LoVo (cell line): ENCODE measurements at places on chromosomes 7 and 10.

DNA sequence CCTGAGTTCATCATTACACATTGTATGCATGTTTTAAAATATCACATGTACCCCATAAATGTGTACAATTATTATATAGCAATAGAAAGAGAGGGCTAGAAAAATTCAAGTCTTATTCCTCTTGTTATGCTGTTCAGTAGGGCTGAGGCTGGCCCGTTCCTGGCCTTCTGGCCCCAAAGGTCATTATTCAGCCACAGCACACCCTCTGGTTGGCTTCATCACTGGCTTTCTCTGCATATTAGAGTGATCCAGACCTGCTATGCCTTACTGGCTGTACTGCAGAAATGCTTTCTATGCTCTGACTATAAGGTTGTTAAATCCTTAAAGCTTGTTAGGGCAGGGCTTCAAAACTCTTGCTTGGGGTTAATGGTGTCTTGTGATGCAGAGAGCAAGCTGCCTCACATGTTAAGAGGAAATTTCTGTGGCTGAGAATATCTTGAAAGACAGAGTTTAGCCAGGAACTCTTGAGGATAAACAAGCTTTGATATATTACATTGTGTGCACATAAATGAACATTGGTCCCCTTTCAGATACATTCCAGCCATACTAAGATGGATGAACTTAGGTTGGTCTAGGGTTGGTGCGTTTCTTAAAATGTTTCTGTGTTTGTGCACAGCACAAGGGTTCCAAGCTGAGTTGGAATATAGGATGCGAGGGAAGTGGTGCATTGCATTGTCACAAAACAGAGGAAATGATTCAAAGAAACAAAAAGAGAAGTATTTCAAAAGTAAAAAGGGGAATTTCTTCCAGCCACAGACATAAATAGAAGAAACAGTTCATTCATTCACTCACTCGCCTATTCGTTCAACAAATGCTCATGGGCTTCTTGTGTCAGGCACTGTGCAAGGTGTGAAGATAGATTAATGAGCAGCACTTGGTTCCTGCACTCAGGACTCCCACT, 61.6 kb upstream of the WDR11 start:
- DNase-seq: no peak

DNA sequence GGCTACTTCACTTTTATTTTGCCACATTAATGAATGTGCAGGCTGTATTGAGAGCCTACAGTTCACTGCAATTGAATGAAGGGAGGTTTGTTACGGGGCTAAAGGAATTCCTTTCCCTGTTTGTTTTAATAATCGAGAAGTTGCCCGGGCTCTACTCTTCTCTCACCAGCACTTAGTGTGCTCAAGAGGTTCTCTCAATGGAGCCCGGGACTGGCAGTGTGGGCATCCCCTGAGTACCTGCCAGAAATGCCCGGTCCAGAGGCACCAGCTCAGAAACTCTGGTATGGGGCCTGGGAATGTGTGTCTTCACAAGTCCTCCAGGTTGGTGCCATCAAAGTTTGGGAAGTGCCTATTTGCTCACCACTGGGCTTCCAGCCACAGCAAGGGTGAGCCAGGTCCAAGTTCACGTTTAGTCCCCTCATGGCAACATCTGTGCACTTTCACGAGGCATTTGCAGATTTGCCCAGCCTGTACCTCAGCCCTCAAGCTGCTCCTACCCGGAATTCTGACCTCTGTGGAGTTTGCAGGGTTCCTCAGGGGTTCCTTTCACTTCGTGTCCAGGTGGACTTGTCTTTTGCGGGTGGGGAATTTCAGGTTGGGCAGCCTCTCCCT, 622.4 kb downstream of the SDK1 start:
- no peak for DNase-seq

DNA sequence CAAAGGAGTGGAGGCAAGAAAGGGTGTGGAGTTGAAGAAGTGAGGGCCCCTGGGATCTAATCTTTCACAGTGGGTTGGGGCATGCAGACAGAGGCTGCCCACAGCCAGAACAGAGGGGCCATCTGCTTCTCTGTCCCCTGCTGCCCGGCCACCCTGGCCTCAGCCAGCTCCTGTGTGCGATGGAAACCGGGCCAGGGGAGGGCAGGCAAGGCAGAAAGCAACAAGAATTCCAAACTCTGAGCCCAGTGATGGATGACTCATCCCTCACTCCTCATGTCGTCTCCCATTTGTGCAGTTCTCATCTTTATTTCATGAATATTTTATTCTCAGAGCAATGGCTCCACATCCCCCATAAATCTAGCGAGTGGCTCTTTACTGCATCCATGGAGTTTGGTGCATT, 757.1 kb downstream of the GRID1 start:
- DNase-seq: no peak

GRCh38 chr7:157549612-157550299, 213.0 kb downstream of the DNAJB6 start:
- no peak for DNase-seq

DNA sequence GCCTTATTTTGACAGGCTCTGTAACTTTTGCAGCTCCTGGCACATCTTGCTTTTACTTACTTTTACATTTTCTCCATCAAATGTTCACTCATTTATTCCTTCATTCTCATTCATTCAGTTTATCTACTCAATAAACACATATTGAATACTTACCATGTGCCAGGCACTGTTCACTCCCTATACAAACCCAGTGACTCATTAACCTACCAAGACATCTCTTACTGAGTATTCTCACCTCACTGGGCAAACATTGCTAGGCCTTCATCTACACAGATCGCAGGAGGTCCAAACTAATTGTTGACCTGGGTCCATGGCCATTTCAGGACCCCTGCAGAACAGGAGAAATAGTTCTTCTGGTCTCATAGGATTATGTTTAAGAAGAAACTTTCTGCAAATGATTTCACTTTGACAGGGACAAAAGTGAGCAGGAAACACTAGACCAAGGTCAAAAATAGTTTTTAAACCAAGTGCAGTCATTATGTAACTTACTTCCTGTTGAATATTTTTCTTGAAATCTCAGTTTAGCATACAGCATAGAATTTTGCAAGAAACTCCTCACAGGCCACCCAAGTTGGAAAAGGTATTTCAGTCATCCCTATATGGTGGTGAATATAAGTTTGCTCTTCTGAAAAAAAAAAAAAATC, 17.6 kb downstream of the SLC26A4 start:
- no peak for DNase-seq

DNA sequence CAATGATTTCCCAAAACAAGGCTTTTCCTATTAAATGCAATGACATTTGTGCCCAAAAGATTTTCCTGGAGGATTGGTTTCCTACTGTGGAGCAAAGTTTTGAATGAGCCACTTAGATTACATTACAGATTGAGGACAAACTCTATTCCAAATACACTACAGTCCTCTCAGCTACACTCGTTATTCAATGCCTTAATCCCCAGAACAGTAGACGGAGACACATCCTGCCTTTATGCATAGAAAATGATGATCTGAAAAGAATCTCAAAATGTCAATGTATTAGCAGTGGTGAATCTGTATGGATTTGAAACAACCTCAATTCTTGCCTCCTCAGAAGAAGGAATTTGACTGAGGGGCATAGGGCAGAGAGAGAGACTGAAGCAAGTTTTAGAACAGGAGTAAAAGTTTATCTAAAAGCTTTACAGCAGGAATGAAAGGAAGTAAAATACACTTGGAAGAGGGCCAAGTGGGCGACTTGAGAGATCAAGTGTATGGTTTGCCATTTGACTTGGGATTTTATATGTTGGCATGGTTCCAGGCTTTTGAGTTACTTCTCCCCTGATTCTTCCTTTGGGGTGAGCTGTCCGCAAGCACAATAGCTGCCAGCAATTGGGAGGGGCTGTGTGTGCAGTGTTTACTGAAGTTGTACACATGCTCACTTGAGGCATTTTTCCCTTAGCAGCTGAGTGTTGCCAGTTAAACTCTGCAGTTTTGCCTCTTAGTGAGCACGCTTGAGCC, 891.9 kb upstream of the MBL2 start:
- DNase-seq: peak; percentile 2

DNA sequence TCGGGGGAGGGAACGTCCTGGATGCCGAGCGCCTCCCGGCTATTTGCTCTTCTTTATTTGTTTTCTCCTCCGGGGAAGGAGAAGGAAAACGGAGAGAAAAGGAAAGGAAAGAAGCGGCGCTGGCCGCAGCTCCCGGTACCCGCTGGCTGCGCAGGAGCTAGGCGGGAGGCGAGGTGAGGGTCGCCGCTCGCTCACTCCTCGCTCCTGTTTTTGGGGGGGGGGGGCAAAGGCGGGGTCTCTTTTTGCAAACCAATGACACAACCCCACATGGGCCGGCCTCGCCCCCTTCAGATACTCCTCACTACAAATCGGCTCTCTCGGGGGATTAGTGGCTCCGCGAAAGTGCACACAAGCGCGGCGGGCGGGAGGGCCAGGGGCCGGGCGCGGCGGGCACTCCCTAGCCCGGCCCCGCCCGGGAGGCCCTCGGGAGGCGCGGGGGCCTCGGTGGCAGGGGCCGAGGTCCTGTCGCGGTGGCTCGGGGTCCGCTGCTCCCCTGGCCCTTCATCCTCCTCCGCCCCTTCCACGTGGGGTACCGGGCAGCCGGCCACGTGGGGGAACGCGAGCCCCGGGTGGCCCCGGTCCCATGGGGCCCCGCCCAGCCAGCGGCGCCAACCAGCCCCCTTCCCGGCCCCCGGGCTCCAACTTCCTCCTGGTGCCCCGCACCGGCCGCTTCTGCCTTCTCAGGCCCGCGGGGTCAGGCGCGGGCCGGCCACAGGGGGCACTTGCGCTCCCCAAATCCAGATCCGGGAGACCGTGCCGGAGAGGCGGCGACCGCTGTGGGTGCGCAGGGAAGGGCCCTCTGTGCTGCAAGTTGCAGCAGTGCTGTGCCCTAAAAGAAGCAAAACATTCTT, 718 bp upstream of the CTBP2 start:
- DNase-seq: peak; percentile 72

DNA sequence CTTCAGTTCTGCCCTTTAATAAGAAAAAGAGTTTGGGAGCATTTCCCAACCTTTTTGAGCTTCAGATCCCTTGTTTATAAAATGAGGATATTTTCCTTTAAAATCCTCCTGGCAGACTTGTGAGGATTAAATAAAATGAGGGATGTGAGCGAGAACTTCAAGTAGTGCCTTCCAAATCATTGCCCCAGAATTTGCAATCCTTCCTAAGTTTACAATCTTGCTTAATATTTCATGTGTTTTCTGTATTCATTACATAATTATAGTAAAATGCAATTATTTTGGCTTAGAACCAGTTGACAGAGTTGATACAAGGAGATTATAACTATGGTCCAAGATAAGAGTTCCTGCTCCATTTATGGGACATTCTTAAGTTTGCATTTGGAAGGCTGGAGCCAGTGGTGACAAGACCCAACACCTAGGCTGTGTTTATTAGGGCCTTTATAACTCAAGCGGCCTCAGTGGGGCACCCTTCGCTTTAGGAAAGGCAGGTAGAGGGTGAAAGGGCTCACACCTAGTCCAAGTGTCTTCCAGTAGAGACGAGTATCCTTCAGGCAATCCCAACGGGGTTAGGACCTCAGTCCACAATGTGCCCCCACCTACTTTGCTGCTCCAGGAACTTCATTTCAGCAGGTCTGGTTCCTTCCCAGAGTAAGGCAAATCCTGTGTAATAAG, 317.5 kb downstream of the WDR11 start:
- no peak for DNase-seq

DNA sequence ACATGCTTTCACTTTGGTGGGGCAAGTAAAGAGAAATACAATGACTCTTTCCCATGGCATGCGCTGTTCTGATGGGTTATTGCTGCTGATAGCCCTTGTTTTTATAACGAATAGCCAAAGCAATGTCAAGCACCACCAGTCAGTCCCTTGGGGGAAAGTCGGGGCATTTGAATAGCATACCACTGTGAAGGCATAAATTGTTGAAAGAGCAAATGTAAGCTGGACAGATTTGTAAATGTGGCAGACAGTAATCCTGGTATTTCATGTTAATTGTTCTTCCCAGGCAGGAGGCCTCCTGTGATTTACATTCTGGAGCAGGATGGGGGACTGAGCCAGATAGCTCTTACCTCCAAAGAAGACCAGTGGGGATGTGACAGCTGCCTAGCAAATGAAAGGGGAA, 293.3 kb downstream of the ADRA2A start:
- DNase-seq: no peak

GRCh38 chr7:77403957-77404356, 12.2 kb downstream of the GSAP start:
- no peak for DNase-seq

GRCh38 chr10:63812501-63812900, 291.3 kb downstream of the REEP3 start:
- DNase-seq: no peak

GRCh38 chr7:70620333-70621055, 511.4 kb upstream of the GALNT17 start:
- DNase-seq: peak; percentile 29

DNA sequence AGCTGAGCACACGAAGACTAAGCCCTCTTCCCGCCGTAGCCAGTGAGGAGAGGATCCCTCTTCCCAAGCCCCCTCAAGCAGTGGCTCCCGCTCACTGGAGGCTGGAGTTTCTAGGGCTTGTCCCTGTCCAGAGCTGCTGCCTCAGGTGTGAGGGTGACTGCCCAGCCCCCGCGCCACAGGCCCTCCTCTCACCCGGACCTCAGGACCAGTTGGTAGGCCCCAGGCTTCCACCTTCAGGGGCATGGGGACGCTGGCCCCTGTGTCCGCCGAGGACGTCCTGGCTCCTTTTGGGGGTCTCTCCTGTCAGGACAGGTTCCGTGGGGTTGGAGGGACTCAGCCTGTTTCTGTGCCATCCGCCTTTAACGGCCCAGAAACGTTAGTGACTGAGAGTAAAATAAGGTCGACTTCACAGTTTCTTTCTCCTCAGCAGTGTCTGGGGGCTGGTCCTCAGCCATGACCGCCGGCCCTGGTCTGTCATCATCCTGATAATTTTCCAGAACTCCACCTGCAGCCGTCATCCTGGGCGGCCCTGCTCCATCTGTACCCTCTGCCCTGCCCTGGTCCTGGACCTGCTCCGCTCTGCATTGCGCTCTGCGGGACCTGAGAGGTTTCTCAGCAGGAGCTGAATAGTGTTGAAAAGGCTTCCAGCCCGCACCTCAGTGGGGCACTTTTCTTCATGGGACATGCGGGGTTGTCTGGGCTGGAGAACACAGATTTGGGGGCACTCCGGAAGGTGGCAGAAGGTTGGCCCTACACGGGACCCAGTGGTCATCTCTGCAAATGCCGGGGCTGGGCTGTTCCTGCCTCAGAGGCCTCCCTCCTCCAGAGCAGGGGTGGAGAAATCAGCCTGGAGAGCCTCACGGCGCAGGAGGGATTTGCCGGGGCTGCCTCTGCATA, 36.0 kb upstream of the FAM20C start:
- DNase-seq: no peak

DNA sequence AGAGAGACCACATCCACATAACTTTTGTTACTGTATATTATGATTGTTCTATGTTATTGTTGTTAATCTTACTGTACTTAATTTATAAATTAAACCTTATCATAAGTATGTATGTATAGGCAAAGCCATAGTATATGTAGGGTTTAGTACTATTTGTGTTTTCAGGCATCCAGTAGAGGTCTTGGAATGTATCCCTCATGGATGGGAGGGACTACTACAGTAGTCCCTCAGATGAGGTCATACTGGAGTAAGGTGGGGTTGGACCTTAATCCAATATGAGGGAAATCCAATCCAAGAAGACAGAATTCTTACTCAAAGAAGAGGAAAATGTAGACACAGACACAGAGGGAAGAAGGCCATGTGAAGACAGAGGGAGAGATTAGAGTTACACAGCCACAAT, 34.1 kb upstream of the MALRD1 start:
- DNase-seq: no peak
